Stimulated activated CD8-positive, alpha-beta memory T cell treated with anti-CD3 and anti-CD28 coated beads, Interleukin-4, amount 100 ng/mL, for 48 hours (primary cell): ENCODE measurements at places on chromosomes 2 and 18.

GRCh38 chr2:46480562-46480961, 1.2 kb downstream of the TMEM247 start:
- DNase-seq = no peak

GRCh38 chr2:223075301-223076270, 23.6 kb downstream of the KCNE4 start:
- DNase-seq = no peak

GRCh38 chr2:217218269-217219163, 358.7 kb upstream of the TNP1 start:
- DNase-seq = peak; percentile 24

DNA sequence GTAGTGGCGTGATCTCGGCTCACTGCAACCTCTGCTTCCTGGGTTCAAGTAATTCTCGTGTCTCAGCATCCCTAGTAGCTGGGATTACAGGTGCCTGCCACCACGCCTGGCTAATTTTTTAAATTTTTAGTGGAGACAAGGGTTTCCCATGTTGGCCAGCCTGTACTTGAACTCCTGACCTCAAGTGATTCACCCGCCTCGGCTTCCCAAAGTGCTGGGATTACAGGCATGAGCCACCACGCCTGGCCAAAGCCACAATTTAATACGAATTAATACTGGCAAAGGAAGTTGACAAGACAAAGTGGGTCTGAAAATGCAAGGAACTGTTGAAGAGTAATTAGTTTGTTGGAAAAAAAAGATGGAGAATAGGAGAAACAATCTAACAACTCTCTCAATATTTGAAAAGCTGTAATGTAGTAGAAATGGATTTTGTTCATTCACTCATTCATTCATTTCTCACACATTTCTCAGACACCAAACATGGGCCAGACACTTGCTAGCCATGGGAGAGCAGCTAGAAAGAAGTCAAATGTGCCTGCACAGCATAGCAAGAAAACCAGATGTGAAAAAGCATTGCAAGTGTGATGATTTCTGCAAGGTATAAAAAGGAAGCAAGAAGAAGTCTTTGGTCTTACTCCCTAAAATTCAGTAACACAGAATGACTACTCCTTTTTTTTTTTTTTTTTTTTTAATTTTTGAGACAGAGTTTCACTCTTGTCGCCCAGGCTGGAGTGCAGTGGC, 39.4 kb upstream of the ATL2 start:
- no peak for DNase-seq

DNA sequence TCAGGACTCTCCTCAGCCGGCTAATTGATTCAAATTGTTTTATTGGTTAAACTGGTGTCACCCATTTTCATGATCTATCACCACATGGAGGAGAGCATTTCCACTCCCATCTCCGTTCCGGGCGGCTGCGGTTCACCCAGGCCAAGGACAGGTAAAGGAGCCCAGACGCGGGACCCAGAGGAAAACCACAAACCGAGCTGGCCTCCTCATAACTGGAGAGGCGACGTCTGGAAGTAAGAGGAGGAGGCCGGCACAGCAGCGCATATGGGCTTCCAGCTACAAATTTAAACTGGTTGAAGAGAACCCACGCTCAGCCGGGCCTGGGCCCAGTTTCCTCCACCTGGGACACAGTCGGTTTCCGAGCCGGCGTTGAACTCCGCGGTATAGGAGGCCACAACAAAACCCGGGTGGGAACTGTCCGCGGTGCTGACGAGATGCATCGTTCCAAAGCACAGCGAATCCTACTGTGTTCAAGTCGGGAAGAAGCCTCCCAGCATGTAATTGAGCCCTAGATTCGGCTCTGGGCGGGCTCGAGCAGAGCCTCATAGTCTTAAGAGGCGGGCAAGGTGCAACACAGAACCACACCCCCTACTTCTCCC, 3.0 kb upstream of the SKOR2 start:
- peak; percentile 68 for DNase-seq

GRCh38 chr2:149972066-149972465, 384.5 kb upstream of the MMADHC start:
- DNase-seq = no peak

DNA sequence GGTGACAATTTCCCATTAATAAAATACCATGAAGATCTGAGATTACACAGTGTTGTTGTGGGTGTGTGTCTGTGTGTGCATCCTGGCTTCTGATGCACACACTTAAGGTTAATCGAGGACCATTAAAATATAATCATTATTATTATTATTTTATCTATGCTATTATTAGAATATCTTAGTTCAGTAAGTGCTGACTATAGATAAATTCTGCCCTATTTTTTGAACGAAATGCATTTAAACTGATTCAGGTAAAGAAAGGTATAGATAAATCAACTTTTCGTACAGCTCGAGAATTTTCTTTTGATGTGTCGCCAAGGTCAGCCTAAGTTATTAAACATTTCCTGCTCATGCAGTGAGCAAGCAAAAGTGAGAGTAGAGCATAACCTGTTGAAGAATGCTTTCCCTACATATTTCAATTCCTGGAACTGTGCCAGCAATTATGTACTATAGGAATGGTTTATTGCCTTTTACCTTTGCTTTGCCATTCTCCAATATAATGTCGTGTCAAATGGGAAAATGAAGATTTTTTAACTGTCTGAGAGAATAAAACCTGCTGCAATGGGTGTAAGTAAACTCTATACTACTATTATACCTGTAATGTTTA, 25.8 kb downstream of the KCNJ3 start:
- no peak for DNase-seq

- DNase-seq = no peak
Observed at GRCh38 chr18:48033790-48034650, 103.6 kb upstream of the SMAD2 start.

- DNase-seq = no peak
Observed at GRCh38 chr18:8890957-8891464, 185.7 kb downstream of the MTCL1 start.

DNA sequence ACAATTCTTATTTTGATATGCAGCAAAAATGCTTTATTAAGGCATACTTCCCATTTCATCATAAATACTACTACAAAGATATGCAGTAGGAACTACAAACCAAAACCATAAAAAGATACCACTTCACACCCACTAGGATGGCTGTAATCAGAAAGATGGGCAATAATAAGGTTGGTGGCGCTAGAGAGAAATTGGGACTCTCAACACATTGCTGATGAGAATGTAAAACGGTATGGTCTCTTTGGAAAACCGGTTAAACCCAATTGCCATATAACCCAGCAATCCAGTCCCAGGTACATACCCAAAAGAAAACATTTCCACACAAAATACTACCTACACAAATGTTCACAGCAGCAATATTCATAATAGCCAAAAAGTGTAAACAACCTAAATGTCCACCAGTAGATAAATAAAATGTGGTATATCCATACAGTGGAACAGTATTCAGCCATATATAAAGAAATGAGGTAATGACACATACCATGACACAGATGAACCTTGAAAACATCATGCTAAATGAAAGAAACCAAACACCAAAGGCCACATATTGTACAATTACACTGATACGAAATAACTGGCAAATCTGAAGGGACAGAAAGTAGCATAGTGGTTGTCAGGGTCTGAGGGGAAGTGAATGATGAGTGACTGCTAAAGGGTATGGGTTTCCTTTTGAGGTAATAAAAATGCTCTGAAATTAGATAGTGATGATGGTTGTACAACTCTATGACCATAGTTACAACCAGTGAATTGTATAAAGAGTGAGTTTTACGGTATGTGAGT, 12.7 kb downstream of the SP3 start:
- no peak for DNase-seq

DNA sequence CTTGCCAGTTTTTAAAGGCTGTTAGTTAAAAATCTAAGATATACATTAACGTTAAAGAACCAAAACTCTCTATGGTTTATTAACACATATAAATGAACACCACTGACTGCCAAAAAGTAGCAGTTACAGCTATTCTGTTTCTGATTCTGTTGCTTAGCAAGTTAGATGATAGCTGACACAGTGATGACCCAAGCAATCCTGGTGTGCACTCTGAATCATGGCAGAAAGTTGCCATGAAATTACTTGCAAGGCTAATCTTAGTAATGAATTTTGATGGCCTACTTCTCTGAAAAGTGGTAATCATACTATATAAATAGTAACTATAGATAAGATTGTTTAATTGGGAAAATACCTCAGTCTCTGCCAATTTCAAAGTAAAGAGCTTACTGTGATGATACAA, 57.7 kb downstream of the ROCK2 start:
- DNase-seq = no peak

GRCh38 chr2:195842932-195843331, 185.9 kb downstream of the SLC39A10 start:
- no peak for DNase-seq

DNA sequence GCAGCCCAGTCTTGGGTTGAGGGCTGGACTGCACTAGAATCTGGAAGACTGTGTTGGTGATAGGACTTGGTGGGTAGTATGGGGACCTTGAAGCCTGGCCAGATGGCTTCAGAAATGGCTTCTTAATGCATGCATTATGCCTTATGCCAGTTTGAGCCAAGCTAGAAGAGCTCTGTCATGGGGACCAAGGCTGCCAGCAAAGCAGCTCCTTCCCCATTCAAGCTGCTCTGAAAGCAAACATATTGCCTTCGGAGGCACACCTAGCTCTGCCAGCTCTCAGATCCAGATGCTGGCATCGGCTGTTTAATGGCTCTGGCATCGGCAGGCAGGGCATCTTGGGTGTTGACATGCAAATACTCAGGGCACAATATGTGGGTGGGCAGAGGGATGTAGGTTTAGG, 59.0 kb upstream of the IGFBP5 start:
- no peak for DNase-seq

DNA sequence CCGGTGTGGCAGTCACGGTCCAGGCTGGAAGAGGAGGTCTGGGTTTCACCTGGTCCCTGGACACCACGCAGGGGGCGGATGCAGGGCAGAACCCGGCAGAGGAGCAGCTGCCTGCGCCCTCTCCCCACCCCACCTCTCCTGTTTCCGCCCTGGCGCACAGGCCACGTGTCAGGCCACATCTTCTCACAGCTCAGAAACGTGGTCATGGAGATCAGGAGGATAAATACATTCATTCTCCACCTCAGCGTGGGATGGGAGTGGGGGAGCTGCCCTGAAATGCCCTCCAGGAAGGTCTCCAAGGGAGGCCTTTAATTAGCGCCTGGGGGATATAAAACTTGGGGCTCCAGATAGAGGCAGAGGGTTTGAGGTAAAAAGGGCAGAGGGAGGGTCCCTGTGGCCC, 142.0 kb downstream of the KCTD1 start:
- DNase-seq = no peak

- DNase-seq = no peak
Observed at GRCh38 chr2:139083121-139083520, 302.9 kb upstream of the NXPH2 start.

GRCh38 chr2:168180483-168180882, 66.9 kb downstream of the STK39 start:
- DNase-seq = no peak

DNA sequence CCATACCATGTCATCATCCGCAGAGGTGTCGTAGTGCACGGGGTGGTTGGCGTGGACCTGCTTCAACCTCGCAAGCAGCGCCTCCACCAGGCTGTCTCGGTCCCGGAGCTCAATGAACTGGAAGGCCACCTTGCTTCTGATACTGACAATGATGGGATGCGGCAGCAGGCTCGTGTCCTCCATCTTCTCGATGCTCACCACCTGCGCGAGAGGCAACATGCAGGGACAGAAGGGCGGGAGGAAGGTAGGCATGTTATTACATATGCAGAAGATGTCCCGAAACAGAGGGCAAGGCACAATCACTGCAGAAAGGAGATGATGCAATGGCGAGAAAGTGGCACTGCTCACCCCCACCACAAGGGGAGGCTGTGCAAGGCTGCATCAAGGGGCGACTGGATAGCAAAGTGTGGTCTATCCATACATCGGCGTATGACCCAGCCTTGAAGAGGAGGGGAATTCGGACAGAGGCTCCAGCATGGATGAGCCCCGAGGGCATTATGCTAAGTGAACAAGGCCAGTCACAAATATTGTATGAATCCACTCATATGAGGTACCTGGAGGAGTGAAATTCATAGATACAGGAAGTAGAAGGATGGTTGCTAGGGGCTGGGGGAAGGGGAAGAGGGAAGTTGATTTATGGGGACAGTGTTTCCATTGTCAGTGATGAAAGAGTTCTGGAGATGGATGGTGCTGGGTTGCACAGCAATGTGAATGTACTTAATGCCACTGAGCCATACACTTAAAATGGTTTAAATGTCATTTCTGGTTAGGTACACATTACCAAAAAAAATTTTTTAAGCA, 36.6 kb downstream of the RPL31 start:
- peak; percentile 43 for DNase-seq

- DNase-seq = peak; percentile 88
Observed at GRCh38 chr2:191150600-191151330, at the start of gene STAT4. Gene STAT4 (minus strand): TSS chr2:191150994. CDS start chr2:191148203, 2,791 bp downstream.

DNA sequence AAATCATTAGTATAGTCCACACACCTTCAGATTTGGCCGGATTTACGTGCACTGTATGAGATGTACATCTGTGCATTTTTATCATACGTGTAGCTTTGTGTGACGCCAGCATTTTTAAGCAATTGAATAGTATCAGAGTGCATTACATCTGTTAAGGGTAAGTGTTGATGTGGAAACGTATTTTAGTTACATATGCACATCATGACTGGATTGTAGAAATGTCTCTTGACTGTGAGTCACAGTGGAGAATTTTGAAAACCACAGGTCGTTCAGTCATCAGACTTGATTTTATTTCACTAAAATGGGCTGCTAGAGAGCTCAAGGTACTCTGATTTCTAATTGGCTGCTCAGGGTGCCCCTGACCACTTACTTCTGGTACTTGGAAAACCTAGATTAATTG, 5.4 kb upstream of the GPBAR1 start:
- DNase-seq = no peak

- no peak for DNase-seq
Observed at GRCh38 chr2:118312969-118313756, 224.9 kb downstream of the INSIG2 start.

DNA sequence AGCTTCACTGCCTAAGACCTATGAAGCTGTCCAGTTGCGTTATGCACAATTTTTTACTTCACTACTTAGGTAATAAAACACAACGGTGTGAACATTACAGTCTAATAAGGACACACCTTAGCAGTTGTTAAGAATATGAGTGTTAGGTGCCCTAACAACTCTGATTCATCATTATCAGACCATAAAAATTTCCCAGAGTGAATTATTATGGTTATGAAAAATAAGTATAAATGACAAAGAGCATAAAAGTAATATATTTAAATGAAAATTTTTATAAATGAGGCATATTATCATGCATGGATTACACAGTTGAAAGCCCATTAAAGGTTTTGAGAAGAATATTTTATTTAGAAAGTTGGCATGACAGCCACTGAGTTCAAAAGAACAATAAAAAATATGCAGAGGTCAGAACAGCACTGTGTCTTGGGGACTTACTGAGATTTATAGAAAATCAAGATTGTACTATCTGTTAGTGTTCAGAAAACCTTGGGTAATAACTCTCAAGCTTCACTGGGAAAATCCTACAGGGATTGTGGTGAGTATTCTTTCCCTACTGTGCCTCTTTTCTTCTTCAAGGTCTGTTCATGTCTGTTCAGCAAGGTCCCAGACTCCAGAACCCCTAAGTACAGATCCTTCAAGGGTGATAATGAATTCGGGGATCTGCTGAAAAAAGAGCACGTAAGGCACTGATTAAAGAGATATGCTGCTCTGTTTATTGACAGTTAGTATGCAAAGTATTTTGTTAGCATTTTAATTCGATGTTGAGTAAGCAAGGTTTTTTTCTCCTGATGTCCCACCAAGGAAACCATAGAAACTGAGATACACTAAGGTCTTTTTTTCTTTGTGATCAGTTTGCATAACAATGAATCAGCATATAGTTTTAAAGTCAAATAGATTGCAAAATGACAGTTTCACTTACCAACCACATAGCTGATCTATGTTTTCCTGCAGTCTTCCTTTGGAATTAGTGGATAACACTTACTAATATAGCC, 250.0 kb downstream of the DSEL start:
- no peak for DNase-seq
